ENCODE measurements at places on chromosomes 12 and 14.

GRCh38 chr12:54394281-54394719 is 9.8 kb upstream of the ZNF385A start:
- DNase-seq: no peak

GRCh38 chr12:19652386-19652785 is 213.1 kb downstream of the AEBP2 start:
- DNase-seq: no peak

GRCh38 chr12:13171921-13172859 is 24.3 kb upstream of the EMP1 start:
- no peak for DNase-seq

DNA sequence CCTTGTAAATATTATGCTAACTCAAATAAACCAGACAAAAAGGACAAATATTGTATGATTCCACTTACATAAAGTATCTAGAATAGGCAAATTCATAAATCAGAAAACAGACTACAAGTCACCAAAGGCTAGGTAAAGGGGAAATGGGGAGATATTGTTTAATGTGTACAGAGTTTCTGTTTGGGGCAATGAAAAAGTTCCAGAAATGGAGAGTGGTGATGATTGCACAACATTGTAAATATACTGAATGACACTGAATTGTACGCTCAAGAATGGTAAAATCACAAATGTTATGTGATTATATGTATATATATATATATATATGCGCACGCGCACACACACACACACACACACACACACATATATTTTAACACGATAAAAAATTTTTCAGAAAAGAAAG is 182.5 kb downstream of the SLC2A13 start:
- no peak for DNase-seq

DNA sequence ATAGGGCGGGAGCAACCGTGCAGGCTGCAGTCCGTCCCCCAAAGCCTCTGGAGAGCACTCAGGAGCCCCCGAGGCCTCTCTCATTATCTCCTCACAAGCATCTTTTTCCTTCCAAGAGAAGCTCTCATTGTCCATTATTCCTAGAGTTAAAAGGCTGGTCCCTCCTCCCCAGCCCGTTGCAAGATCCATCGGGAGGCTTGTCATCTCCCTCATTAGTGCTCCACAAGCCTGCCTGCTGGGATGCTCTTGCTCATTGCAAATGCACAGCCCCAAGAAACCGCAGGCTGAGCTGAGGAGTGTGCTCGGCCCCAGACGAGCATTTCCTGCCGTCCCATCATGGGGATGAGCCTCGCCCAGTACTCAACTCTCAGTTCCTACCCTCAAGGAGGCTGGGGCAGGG is 23.3 kb downstream of the NUAK1 start:
- DNase-seq: no peak

DNA sequence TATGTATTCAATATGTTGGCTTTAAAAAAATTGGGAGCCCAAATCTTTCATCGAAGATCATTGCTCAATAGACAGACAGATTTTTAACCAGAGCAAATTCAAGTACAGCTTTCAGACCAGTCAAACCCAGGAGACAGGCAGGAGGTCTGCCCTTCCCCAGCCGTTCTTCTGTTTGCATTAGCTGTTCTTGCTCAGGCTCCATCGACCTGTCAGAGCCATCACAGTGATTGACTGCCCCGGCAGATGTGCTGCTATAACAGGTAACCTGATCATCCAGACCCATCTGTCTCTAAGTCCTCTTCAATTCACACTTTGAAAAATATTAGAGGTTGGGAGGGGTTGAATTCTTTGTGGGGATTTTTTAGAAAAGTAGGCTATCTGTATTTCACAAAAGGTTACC is 453.5 kb downstream of the FOXG1 start:
- no peak for DNase-seq

DNA sequence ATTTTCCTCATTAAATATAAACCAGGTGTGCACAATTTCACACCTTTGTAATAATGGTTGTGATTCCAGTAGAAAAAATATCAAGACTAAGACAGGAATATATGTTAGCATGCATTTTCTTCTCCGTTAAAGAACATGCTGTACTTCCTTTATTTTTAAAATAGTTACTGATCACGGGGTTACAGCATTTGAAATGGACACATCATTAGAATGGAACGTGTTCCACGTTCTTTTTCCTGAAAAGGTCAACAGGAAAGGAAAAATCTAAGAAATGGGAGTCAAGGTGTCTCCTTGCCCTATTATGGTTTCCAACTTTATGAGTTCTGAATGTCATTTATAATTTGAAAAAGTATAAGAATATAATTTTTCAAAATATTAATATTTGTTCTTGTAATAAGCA is 1325.7 kb downstream of the SLC16A7 start:
- DNase-seq: no peak

DNA sequence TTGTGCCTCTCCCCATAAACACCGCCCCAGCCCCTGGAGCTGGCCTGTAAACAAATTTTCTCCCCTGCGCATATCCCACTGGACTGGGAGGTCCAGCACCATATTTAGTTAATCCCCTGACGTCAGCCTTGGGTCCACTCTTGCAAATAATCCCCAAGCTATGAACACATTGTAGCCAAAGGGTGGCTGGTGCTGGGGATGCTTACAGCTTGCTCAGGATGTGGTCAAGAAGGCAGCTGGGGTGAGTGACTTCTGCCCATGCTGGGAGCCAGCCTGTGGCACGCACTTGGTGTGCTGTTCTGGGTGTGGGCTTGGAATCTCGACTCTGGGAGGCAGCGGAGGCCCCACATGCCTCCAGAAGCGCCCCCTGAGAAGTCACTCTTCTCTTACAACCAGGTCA is 32.1 kb downstream of the CMKLR1 start:
- no peak for DNase-seq

- no peak for DNase-seq
Observed at GRCh38 chr12:92821142-92821541, 108.0 kb downstream of the EEA1 start.

DNA sequence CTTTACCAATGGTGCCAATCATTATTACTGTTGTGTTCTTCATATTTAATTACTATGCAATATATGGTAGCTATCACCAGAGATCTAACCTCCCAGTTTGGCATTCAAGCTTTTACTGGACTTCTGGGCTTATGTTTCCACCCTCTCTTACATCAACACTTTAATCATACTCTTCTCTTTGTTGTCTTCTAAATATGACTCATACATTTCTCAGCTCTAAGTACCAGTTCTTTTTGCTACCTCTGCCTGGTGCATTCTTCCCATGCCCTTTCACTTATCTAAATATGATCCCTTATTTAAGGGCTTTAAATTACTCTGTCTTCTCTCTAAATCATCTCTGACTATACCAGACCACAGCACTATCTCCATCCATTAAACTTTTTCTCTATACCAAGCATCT is 246.1 kb upstream of the CCDC196 start:
- DNase-seq: no peak

DNA sequence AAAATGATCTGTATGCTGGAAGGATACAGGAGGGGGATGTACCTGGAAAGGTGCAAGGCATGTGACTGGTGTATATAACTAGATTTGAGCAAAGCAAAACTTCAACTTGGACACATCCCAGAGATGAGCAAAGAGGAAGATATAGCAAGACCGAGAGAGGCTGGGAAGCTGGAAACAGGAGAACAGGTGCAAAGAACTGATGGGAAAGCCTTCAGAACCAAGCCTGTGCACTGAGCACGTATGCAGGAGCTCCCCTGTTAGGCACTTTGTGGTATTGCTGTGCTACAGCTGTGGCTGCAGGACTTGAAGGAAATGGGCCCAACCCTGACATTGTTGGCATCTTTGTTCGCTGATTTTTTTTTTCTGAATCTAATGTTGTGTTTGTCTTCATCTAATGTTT is 120.7 kb upstream of the PWP1 start:
- no peak for DNase-seq

DNA sequence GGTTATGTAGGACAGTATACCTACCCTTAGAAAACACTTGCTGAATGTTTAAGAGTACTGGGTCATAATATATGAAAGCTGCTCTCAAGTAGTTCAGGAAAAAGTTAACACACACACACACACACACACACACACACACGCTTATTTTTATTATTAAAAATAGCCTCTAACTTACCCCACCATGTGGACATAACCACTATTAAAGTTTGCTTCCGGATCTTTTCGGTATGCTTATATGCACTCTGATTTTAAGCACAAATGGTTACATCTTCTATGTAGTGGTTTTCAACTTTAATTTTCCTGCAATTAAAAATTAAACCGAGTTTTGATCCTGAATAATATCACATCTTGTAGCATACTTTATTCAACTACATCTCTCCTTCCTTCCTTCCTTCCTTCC is 84.9 kb upstream of the TRAF3 start:
- DNase-seq: no peak

- DNase-seq: no peak
Observed at GRCh38 chr14:104421892-104422828, 157.4 kb upstream of the C14orf180 start.

- DNase-seq: no peak
Observed at GRCh38 chr14:64734990-64735389, 30.8 kb downstream of the PLEKHG3 start.

DNA sequence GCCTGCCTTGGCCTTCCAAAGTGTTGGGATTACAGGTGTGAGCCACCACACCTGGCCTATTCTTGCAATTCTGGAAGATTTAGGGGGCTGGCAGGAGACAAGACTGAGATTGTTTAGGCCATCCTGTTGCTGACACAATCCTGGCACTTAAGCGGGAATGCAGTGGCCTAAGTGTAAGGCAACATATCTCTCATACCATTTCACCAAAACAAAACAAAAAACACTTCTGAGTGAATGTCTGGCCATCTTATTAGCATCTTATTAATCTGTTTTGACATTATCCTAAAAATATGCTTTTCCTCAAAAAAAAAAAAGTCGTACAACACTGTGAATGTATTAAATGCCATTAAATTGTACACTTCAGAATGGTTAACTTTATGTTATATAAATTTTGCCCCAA is 67.6 kb downstream of the DENND5B start:
- DNase-seq: no peak

DNA sequence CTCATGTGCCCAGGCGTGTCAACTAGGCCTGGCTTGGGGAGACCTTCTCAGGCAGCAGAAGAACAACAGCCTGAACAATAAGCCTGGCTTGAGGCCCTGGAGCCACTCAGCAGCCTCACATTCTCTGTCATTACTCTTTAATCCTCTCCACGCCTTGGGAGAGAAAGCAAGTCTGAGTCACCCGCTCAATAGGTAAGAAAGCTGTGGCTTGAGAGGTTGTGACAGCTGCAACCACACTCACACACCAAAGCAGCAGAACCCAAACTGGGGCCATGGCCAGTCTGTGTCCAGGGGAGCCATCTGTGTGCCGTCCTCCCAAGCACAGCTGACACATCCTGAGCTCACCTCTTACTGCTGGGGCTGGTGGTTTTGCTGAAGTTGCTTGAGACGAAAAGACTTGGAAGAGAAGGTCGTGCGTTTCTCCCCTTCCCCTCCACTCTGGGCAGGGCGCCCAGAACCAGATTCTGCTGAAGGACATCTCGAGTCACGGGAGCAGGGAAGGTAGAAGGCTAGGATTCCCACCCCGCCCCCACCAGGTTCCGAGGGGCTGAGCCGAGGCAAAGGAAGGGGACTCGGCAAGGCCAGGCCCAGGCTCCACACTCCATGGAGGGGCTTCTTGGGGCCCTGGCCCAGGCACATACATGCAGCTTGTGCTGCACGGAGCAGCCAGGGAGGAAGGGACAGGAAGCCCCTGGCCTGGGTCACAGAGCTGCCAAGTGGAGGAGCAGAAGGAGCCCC is 5.5 kb downstream of the TMEM63C start:
- DNase-seq: no peak

DNA sequence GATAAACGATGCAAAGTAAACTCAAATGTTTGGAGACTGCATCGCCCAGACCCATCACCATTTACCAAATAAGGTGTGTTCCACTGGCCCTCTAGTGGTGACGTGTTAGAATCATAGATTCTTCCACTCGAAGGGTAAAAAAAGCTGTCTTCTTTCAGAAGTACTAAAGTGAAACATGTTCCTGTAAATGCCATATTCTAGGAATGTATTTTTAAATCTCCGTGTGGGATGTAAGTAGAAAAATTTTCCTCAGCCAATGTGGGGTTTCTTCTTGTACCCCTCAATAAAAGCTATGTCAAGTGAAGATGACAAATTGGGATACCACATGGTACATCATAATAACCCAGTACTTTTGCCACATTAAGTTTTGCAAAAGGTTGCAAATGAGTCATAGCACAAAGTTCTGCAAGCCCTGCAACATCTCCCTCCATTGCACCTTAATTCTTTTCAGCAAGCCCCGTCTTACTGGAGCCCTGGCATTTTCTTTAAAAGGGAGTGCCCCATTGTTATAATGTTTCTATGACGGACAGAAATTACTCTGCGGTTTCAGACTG is 100.8 kb downstream of the CCER1 start:
- no peak for DNase-seq
